Activated CD8-positive, alpha-beta memory T cell treated with anti-CD3 and anti-CD28 coated beads, Interleukin-2, amount 50 U/mL, for 4 hours (primary cell): ENCODE measurements at places on chromosomes 4 and X.

- no peak for DNase-seq
Observed at GRCh38 chr4:48901196-48901595, 5.4 kb downstream of the OCIAD2 start.

DNA sequence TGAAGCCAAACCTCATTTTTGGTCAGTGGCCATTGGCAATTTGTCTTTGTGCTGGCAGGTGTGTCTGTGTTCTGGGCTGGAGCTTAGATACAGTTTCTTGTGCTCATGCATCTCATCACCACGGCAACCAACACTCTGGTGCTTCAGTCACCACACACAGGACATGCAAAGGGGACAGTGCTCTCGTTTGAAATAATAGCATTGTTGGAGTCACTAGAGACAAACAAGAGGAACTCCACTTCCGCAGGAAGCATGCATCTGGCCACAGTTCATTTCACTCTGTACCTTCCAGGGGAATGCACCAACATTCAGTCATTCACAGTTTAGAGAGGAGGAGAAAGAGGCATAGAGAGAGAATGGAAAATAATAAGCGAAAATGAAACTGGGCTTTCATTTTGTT is 267.4 kb downstream of the ANK2 start:
- DNase-seq: no peak

GRCh38 chr4:53100501-53101190 is 238.5 kb downstream of the RASL11B start:
- no peak for DNase-seq

DNA sequence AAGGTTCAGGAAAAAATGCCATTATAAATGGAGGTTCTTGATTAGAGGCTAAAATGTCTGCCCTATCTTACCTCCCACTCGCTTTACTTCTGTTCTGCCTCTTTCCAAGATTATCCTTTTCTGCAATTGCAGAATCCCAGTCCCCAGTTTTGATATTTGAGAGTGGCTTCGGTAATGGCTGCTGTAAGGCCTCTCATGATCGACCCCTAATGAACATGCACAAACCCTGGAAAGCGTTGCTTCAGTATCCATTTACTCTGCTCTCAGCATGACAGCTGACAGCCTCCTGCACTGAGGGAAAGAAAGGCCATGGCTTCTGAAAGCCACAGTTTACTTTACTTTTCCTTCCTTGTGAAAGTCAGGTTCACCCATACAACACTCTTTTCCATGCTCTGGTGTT is 325.4 kb upstream of the GALNT7 start:
- no peak for DNase-seq

DNA sequence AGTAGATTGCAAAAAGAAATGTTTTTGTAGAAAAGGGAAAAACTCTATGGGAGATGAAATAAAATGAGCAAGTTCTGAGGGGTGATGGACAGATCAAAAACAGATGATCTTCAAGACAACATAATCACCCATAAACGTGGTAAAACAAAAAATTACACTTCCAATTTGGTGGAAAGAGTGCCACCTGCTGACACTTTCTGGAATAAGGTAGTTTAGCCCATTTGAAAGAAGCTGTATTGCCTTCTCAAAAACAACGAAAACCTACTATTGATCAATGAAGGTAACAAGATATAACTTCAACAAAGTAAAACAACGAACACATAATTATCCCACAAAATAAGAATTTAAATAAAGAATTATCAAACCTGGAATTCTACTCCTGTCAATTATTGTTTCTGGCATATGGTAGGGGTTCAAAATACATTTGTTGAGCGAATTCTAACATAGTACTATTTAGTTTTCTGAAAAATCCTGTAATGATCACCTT is 2.5 kb downstream of the COQ2 start:
- DNase-seq: peak; percentile 49

DNA sequence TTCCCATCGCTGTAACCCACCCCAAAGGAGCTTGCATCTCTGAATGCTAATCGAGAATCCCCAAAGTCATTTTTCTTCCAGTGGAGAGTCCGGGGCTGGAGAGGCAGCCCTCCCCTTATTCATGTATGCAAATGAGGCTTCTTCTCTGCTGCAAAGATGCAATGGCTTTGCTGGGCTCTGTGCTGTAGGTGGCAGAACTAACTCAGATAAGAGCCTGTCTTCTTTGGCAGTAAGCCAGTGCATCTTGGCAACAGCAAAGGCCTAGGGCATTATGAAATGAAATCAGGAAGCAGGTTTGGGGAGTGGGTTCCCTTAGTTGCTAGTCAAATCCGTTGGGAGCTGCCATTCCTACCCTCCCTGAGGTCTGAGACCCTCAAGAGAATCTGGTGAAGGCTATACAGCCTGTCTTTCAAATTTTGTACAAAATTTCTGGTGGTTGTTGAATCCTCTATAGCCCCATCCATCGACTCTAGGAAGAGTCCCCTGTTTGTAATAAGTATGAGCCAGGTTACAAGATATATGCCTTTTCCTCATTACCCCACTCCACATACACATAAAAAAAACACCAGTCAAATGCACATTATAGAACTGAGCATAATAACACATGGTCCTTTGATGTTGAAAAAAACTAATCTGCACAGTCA is 290.6 kb upstream of the TAPT1 start:
- DNase-seq: no peak

DNA sequence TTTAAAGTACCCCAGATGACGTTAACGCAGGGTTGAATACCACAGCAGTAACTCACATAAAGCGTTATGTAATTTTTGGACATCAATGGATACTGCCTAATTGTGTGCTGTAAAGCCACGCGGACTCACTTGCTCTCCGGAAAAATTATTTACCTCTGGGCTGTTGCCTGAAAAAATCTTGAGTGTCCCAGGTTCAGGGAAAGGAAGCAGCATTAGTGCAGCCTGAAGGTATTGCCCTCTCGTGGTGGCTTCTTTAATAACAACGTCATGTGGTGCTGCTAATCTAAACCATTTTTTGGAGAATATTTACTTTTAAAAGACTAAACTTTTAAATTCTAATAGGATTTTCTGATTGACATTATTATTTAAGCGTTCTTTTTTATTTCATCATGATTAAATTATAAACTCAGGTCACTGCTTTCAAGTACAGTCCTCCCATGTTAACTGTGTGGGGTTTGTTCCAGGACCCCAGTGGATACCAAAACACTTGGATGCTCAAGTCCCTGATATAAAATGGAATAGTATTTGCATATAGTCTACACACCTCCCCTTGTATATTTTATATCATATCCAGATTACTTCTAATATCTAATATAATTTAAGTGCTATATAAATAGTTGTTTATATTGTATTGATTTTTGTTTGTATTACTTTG is 384.8 kb downstream of the FAM133A start:
- no peak for DNase-seq

GRCh38 chr4:122921971-122922876 is at the start of gene NUDT6:
NUDT6 (minus strand) TSS chr4:122922597; CDS start chr4:122922572, 25 bp downstream.
- peak; percentile 21 for DNase-seq

GRCh38 chr4:8532245-8532781 is 47.9 kb upstream of the GPR78 start:
- no peak for DNase-seq

DNA sequence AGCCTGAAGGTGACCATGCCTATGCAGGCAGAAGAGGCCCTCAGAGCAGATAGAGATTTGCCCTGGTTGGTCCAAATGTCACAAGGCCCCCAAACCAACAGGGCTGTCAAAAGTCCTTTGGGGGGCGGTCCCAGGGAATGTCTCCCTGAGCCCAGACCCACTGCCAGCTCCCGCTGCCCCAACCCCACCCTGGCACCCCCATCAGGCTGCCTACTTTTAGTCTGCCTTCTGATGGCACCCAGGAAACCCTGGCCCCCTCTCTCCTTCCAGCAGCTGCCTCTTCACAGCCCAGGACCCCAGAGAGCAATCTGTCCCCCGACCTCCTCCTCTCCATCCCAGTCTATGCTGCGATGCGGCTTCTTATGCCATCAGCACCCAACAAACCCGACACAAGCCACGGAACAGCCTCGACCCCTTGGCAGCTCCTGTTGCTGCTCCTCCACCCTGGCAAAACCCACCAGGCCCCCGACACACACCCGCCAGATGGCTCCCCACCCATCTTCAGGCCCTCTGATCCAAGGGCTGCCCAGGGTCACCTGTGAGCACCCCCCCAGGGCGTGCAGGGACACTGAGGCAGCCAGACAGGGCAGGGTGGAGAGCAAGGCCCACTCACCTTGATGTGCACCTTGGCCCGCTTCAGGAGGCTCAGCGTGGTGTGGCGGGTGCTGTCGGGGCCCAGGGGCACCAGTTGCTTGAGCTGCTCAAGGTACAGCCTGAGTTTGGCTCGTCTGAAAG is 9.9 kb downstream of the MXD4 start:
- DNase-seq: peak; percentile 11

DNA sequence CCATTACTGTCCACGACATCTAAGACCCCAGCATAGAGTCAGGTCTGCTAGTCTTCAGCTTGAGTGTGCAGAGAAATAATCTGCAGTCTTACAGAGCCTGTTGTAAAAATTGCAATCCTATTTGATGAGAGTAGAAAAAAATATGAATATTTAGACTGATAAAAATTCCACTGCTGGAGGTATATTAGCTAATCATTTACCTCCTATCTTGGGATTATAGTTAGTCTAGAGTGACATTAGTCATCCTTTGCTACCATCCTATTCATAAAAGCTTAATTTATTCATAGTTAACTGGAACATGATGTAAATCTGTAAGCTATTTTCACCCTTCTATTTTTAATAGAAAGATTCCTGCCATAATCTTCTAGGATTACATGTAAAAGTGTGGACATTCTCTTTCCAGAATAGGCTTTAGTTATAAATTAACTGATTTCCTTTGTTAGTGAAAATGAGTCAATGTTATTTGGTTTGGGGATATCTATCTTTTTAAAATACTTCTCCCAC is 26.7 kb downstream of the C4orf54 start:
- no peak for DNase-seq

- DNase-seq: no peak
Observed at GRCh38 chrX:96776966-96777365, 92.3 kb downstream of the DIAPH2 start.

- no peak for DNase-seq
Observed at GRCh38 chrX:47707031-47707780, 48.2 kb upstream of the UXT start.

DNA sequence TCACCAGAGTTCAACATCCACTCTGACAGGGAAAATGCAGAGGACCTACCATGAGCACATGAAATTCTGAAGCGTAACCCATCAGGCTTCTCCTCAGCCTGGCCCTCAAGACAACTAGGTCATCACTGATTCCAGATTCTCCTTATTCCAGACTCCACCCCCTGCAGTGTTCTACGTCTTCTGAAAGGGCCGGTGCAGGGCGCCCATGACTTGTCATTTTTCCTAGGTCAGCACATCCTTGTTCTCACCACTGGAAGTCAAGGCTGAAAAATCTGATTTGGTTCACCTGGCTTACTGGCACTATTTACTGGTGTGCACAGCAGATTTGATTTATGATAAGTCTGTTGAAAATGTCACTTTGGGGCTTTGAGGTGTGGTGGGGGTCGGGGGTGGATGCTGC is 140.9 kb upstream of the KLF3 start:
- no peak for DNase-seq

DNA sequence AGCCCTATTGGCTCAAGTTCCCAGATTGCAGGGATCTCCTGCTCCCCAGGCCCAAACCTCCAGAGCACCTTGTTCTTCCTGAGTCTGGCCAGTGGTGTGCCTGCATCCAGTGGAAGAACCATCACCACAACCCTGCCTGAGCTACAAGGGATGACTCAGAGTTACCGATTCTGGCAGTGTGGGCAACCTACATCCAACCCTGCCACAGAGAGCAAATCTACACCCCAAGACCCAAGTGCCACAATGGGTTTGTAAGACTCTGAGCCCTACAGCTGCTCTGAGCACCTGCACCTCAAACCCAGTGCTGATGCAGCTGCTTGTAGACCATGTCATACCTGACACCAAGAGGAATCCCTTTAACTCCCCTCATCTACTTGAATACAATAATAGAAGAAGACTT is 110.0 kb downstream of the SOWAHB start:
- DNase-seq: no peak

DNA sequence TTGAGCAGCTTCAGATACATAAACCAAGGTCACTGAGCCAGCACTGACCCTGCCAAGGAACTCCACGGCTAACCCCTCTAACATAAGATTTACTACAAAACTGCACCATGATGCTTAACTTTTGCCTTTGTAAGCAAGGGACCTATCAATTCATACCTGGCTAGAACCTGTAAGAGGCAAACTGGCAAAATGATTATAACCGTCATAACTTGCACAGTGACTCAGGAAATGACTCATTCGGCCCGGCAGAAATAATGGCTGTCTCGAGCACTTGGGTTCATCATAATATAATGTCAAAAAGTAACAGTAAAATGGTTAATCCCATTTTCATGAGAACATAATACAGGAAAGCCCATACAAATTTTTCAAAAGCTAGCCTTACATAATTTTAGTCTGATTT is 17.2 kb downstream of the RASGEF1B start:
- peak; percentile 47 for DNase-seq

GRCh38 chrX:119853444-119853843 is 681 bp upstream of the UPF3B start:
- no peak for DNase-seq

DNA sequence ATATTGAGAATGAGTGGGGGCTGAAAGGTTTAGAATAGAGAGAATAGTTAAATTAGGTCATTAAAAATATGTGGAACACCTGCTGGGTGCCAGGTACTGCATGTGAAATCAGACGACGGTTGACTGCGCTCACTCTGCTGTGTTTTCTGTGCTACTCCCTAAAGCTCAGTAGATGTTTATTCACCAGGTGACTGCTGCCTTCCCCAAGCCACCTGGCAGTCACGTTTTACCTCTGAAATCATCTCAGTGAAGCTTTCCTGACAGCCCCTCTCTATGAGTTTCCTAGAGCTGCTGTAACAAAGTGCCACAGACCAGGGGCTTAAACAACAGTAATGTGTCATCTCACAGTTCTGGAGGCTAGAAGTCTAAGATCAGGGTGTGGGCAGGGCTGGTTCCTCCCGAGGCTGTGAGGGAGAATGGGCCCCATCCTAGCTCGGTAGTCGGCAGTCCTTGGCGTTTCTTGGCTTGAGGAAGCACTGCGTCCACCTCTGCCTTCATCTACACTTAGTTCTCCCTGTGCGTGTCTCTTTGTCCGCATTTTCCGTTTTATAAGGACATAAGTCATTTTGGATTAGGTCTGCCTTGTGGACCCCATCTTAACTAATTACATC is 25.3 kb downstream of the ADD1 start:
- DNase-seq: no peak

GRCh38 chr4:79823148-79823763 is 249.8 kb downstream of the ANTXR2 start:
- DNase-seq: no peak

DNA sequence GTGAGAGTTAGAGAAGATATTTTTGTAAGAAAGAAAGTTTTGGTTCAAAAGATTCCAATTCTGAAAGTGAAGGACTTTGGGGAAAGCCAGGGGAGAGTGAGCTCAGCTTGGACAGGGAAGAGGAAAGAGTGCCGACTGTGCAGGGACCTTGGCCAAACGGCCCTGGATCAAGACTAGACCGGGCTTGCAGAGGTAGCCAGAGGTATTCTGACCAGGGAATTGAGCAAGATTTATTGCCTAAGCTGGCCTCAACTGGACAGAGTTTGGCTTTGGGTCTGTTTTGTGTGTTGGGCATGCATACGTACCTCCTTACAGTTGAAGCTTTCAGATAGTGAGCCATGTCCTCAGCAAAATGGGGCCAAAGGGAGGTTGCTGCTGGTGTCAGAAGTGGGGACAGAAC is 11.6 kb downstream of the PLAC1 start:
- no peak for DNase-seq
